Stimulated activated CD4-positive, alpha-beta T cell treated with anti-CD3 and anti-CD28 coated beads, TNF-alpha, amount 100 ng/mL, for 4 hours (primary cell): ENCODE measurements at places on chromosomes 5 and 9.

DNA sequence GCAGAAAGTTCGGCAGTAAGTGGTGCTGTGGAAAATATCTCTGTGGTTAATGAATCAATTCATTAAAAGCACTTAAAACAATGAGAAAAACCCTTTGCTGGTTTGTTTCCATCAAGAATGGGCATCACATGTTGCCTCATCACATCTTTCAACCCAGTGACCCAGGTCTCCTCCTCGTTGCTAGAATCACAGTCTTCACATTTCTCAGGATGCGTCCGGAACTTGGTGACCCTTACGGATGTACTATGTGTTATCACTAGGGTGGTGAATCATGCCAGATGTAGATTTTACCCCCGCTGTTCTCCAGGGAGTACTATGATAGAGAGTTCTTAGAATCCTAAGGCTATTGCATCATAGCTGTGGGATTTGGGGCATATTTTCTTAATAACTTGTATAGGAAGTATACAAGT, 217.9 kb upstream of the KLF4 start:
- no peak for DNase-seq

- DNase-seq = no peak
Measured at GRCh38 chr5:69281114-69281513, 46.4 kb downstream of the CDK7 start.

- no peak for DNase-seq
Measured at GRCh38 chr5:2178528-2178927, 295.8 kb upstream of the IRX4 start.

DNA sequence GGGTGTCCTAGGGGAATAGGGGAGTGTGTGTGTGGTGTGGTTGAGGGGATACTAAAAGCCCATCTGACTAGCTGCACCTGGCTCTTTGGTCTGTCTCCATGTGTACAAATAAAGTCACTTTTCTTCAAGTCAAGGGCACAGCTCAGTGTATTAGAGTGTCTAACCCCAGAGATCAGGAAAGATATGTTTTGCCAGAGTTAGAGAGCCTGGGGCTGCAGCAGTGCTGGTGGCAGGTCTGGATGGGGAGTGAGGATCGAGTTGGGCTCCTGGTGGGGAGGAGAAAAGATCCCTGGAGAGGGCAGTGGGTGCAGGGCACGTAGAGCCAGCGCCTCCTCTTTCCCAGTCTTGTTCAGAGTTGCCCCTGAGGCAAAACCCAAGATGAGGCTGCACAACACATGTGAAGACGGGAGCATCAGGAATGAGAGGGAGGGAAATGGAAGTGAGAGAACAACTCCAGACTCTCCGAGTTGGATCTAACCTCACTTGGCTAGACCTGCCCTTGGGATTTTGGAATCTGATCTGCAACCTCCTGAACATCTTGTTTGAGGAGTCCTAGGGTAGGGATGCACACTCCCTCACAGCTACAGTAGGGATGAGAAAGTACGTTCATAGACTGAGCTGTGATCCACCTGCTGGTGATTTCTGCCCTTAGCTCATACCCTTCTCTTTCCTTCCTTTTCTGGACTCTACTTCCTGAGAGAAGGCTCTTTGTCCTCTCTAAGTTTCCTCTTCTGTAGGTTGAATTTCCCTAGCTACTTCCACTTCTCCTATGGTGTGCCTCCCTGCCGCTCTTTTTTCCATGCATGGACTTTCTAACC, 309.9 kb downstream of the ZSWIM6 start:
- no peak for DNase-seq
